ENCODE measurements at places on chromosomes 12 and 14.

DNA sequence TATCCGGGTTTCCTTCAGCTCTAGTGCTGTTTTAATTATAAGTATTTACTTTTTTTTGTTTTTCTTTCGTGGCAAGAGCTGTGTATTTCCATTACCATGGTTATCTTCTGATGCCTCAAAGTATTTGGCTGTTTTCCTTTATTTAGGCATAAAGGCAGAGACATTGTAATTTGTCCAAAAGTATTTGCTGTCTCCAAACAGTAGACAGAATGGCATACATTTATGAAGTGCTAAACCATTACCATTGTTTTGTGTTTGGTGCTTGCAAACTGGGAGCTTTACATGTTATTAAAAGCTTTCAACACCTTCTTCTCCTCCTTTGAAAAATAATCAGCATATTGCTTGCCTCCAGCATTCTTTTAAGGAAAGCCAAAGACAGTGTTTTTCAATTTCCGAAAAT lies 46.3 kb downstream of the FLRT2 start:
- no peak for DNase-seq

GRCh38 chr14:85316701-85317410 lies 213.1 kb upstream of the FLRT2 start:
- DNase-seq, result no peak

- DNase-seq, result no peak
These were observed 5.0 kb upstream of the MGP start for GRCh38 chr12:14890701-14891100.

GRCh38 chr14:91946622-91947474 lies 646 bp downstream of the FBLN5 start:
- DNase-seq, result peak; percentile 11

DNA sequence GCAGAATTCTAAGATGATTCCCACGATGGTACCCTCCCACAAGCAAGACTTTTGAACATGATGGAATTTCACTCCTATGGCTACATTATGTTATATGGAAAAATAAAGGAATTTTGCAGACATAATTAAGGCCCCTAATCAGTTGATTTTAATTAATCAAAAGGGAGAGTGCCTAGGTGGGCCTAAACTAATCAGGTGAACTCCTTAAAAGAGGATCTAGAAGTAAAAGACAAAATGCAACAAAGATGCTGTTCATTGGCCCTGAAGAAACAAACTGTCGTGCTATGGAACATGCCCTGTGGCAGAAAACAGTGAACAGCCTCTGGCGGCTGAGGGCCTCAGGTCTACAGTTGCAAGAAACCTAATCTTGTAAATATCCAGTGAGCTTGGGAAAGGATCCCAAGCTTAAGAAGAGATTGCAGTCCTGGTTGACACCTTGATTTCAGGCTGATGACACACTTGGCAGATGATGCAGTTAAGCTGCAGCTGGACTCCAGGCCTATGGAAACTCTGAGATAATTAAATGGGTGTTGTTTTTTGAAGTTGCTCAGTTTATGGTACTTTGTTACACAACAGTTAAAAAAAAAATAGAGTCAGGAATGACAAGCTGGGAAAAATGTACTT lies 13.8 kb downstream of the TMCC3 start:
- no peak for DNase-seq

DNA sequence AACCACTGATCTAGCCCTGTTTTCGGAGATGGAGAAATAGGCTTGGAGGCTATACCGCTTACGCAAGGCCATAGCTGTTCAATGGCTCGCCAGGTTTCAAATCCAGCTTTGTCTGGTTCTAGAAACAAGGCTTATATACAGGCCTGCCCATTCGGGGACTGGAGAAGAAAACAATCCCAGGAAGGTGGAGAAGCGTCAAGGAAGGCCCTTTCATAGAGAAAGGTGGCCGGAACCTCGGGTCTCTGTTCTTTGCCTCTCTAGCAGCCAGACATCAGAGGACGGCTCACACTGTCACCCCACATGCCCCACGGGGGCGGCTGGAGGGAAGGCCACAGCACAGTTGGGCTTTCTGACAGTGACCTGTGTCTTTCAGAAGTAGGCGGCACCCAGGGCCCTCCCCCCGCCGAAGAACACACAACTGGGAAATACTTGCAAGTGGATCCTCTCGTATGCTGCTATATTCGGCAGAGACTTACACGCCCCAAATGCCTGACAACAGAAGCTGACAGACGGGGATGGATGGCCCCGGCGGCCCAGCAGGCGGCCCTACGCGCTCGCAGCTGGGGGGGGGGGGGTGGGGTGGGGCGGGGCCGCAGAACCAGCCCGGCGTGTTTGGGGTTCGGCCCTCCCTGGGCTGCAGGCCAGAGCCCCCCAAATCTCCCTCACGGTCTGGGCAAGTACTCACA lies 4.5 kb upstream of the SETD1B start:
- DNase-seq, result peak; percentile 69

DNA sequence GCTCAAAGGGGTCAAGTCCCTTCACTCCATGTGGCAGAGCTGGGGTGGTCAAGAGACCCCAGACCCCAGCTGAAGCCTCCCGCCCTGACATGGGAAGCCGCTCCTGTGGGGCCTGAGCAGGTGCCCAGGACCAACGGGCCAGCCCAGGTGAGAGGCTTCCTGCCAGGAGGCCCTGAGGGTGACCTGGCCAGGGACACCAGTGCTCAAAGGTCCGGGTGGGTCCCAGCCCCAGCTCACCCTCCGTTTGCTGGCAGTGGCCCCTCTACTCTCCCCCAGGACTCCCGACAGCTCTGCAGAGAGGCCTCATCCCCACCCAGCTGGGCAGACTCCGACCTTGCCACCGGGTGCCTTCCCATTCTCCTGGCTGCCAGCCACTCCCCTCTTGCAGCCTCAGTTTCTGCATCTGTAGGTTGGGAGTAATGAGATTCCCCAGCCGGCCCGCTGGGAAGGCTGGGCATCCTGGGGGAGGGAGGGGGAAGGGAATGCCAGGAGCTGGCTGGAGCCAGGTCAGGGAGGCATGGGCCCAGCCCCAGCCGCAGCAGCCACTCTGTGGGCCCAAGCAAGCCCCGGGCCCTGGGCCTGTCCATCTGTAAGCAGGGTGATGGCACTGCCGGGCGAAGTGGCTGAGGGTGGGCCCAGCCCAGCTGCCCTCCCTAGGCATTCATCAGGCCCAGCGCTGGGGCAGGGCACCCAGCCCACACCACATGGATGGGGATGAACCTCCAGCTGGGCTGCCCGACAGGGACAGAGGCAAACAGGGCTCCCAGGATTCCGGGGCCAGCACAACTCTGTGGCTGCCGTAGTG lies 10.3 kb upstream of the INF2 start:
- DNase-seq, result no peak
